ENCODE measurements at places on chromosomes 11 and 22.

DNA sequence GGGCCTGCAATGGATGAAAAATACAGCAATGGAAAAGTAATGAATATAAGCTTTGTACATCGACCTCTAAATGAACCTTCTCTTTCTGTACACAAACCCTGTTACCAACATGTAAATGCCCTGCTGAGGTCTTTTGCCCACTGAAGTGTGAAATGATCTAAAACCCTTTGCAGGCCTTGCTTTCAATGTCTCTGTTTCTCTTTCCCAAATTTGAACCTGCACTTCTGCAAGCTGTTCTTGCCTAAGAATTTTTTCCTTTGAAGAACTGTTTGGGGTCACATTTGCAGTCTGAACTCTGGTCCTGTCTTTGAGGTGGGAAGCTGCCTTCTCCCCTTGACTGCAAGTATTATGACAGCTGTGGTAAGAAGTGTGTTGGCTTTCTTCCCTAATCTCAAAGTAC lies 1237.1 kb downstream of the FAM181B start:
- DNase-seq: no peak

GRCh38 chr11:2483426-2483825 lies 38.6 kb downstream of the KCNQ1 start:
- no peak for DNase-seq

GRCh38 chr11:6670202-6670830 lies 12.8 kb downstream of the MRPL17 start:
- DNase-seq: no peak

DNA sequence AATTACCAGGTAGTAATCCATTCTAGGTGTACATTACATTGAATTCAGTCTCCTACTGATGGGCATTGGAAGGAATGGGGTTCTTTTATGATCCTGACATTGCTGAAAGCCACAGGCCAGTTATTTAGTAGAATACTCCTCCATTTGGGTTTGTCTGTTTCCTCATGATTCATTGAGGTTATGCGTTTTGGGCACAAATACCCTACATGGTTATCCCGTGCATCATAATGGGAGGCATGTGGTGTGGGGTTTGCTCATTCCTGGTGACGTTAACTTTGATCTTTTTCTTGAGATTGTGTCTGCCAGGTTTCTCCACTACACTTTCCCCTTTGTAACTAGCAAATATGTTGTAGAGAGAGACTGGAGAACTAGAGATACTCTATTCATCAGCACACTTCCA lies 5.5 kb downstream of the FOLR3 start:
- no peak for DNase-seq

- no peak for DNase-seq
Measured at GRCh38 chr22:30978304-30978962, 9.4 kb downstream of the TUG1 start.

DNA sequence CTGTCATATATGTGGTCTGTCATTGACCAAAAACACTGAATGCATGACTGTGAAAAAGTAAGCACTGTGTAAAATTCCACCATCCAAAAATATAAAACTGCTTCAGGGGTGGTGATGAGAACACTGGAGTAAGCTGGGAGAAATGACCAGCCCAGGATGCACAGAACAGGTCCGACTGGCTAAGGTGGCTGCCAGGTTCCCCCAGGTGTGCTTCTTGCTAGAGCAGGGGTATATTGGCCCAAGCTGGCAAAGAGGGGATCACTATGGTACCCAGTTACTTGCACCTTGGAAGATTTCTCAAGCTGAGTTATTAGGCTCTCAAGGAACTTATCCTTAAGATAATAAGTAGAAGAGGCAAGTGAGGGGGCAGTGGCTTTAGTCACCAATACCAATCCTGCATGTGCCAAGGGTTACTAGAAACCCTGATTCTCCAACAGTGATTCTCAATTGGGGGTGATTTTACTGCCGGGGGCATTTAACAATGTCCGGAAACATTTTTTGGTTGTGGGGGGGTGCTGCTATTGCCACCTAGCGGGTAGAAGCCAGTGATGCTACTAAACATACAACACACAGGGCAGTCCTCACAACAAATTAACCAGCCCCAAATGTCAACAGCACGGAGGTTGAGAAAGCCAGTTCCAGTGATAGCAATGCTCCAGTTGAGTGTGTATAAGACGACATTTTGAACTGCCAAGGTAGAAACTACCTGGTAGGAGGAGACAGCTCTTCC lies 15.7 kb downstream of the SNU13 start:
- DNase-seq: no peak

All from mesenteric fat pad (tissue), 1 donor.